ENCODE measurements at places on chromosomes 7 and 10.
A peak's percentile ranks its signal among the peaks of the same experiment; 100 is the strongest.

- no peak for DNase-seq
Measured at GRCh38 chr7:102874166-102874829, 38.5 kb upstream of the LRRC17 start.

- DNase-seq = peak; percentile 8
Measured at GRCh38 chr7:95501261-95501832, 15.6 kb downstream of the ASB4 start.

DNA sequence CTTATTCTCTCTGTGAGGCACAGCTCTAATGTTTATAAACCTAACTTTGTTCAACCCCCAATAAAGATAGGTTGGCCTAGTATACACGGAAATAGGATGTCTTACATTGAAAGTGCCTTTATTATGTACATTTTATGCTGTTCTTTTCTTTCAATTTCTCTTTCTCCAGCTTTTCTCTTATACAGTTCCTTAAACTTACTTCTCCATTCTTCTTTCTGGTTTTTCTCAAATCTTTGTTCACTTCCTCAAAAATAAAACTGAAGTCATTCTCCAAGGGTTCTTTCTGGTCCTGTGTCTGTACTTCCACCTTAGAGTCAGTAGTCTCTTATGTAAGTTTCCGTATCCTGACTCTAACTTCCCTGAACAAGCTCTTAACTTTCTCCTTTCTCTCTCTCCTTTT is 29.2 kb upstream of the NAMPT start:
- DNase-seq = no peak

DNA sequence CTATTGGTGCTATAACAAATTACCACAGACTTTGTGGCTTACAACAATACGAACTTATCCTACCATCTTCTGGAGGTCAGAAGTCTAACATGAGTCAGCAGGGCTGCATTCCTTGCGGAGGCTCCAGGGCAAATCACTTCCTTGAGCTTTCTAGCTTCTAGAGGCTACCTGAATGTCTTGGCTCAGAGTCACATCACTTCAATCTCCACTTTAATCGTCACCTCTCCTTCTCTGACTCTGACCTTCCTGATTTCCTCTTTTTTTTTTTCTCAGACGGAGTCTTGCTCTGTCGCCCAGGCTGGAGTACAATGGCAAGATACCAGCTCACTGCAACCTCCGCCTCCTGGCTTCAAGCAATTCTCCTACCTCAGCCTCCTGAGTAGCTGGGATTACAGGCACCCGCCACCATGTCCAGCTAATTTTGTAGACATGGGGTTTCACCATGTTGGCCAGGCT is 44.6 kb upstream of the ANAPC16 start:
- DNase-seq = no peak

- DNase-seq = peak; percentile 60
Measured at GRCh38 chr10:106182542-106182941, 982.0 kb downstream of the SORCS1 start.

GRCh38 chr10:74754381-74754821 is 72.0 kb upstream of the KAT6B start:
- DNase-seq = no peak

DNA sequence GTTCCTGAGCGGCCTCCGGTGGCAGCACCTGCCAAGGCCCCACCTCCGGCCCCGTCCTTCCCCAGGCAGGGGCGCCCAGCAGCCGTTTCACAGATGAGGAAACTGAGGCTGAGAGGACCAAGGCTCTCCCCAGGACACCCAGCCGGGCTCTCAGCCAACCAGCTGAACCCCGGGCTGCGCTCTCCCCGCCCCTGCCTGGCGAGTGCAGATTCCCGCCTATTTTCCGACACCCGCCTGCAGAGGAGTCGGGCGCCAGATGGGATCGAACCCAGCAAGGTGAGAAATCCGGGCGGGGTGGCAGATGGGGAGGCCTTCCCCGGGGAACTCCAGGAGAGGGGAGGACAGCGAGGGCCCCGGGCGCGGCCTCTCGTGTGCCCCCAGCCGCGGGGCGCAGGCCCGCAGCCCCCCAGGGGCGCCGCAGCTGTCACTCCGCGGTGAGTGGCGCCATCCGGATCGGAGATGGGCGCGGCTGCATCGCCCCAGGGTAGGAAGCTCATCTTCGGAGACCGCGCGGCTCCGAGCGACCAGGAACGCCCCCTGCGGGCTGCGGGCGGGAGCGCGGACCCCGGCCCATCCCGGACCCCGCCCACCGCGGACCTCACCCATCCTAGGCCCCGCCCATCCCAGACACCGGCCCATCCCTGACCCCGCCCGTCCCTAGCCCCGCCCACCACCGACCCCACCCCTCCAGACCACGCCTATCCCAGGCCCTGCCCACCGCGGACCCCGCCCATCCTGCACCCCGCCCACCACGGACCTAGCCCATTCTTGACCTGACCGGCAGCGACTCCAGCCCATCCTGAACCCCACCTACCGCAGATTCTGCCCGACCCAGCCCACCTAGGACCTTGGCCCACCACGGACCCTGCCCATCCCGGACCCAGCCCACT is 90.3 kb downstream of the MICALL2 start:
- peak; percentile 96 for DNase-seq

- no peak for DNase-seq
Measured at GRCh38 chr7:28509251-28510025, 97.1 kb downstream of the CREB5 start.

- no peak for DNase-seq
Measured at GRCh38 chr7:27116962-27117886, 13.3 kb downstream of the HOXA4 start.

DNA sequence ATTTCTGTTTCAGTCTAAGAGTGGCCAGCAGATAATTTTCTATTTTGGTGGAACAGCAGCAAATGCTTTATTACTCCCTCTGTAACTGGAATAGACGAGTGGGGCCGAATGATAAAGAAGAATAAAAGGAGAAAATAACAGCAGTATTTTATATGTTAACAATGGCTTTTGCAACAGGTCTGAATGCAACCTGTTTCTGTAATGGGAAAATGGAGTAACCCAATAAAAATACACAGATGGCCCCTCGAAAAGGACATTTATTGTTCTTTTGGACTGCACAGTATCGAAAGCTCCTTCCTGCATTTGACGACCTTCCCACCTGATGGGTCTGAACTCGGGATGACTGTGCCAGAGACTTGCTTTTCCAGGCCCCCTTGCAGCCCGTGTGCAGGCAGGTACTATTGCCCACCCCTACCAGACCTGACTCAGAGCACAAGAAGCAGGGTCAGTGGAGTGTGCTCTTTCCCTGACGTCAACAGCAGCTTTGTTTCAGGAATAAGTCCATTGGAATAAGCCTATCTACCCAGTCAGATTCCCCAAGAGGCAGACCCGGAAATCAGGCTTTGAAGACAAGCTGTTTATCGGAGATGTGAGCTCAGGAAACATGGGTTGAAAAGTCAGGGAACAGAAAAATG is 306.5 kb upstream of the NEBL start:
- DNase-seq = no peak

- no peak for DNase-seq
Measured at GRCh38 chr10:44856696-44857095, 54.4 kb upstream of the TMEM72 start.

DNA sequence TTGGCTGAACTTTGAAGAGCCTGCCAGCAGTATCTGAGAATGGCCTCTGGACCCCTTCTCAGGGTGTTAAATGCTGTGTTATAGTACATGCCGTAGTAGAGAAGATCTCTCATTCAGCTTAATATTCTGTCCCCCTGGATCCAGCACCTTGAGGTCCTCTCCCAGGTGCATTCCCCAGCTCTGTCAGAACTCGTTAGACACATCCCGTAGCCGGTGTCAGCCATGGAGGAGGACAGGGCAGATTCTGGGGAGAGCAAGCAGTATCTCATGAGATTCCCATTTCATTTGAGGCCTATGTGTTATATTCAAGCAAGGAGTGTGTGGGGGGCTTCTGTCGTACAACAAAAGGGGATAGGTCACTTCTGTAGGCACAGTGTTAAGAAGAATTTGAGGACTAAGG is 34.8 kb downstream of the NACAD start:
- DNase-seq = no peak

GRCh38 chr10:101775273-101776160 is at the start of gene FGF8:
TSS of gene FGF8 (minus strand) at chr10:101776114. CDS start at chr10:101775900, 214 bp downstream.
- peak; percentile 18 for DNase-seq

DNA sequence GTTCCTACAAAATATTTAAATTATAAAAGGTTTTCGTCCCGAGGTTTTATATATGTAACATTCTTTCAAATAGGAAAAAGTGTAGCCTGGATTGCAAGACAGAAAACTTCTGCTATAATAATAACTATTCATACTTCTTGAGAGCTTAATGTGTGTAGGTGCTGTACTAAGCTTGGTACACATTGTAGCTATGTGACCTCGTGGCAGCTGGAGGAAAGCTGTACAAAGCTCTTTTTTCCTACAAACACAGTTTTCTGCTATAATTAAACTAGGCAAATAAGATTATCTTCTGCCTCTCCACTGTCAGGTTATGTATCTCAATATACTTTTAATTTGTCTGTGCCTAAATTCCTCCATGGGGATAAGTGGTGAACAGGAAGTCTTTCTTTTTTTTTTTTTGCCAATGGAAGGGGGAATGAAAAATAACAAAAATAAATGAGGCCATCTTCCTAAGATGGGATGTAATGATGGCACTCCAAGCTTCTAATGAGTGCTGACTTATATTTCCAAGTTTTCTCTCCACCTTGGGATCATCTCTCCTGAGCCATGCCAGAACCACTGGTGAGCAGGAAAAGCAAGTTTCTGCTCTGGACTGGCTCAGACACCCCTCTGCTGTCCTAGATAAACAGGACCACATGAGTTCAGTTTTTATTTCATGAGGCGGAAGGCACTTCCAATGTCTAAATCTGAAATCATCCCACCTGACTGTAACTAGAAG is 9.9 kb downstream of the SGMS1 start:
- DNase-seq = no peak

DNA sequence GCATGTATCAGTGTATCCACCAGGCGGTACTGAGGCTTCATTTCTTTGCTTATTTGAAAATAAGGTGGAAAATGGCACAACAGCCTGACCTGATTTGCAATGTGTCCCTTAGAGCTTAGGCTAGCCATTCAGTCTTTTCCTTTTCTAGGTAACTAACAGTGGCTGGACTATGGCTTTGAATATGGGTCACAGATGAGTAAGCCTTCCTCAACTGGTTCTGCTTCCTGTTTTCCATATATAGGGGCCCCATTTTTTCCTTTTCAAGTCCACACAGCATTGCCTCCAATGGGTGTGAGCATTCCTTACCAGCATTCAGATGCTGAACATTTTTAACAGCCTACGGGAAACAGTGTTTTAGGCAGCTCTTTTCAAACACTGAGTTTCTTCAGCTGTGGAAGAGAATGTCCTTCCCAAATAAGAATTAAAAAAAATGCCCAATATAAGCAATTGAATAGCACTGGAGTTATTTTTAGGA is 3.9 kb upstream of the ITGB1 start:
- no peak for DNase-seq

DNA sequence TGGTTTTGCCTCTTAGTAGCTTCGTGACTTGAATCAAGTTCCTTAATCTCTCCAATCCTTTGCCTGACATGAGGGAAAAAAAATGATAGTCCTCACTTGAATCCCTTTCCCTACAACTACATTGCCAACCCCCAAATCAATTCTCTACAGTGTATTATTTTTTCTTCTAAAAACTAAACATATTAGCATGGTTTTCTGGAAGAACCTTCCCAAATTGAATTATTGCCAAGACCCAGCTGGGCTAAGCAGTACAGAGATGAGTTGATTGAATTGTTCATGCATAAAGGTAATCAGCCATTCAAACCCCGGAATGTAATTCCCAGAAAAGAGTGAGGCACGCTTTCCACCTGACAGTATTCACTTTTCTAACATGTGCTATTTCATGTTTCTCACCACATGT is 155.6 kb upstream of the AGR3 start:
- DNase-seq = no peak

DNA sequence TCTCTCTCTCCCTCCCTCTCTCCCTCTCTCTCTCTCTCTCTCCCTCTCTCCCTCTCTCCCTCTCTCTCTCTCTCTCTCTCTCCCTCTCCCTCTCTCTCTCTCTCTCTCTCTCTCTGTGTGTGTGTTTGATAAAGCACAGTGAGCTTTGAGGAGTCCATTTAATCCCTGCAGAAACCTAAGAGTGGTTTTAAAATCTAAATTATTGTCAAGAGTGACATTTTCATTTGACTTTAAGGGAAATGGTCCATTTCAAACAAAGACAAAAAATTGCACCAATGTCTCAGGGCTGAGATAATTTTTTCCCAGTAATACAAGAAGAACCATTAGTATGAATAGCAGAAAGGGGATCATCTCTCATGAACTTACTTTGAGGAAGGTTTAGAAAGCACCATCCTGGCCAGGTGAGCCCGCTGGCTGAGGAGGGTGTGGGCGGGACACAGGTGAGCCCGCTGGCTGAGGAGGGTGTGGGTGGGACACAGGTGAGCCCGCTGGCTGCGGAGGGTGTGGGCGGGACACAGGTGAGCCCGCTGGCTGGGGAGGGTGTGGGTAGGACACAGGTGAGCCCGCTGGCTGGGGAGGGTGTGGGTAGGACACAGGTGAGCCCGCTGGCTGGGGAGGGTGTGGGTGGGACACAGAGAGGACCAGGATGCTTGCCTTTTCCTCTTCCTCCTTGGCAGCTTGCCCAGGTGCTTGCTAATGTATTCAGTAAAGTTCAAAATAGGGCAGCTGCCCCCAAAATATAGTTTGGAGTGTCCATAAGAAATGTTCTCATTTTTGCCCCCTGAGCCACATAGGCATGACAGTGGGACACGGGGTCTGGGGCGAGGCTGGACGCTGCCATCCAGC is 125.0 kb downstream of the DNAJB6 start:
- DNase-seq = peak; percentile 59

- no peak for DNase-seq
Measured at GRCh38 chr7:79778786-79779770, 325.6 kb upstream of the MAGI2 start.

GRCh38 chr7:11591055-11591633 is 240.9 kb downstream of the THSD7A start:
- no peak for DNase-seq

- DNase-seq = no peak
Measured at GRCh38 chr7:123067814-123068213, 72.3 kb upstream of the TAS2R16 start.

DNA sequence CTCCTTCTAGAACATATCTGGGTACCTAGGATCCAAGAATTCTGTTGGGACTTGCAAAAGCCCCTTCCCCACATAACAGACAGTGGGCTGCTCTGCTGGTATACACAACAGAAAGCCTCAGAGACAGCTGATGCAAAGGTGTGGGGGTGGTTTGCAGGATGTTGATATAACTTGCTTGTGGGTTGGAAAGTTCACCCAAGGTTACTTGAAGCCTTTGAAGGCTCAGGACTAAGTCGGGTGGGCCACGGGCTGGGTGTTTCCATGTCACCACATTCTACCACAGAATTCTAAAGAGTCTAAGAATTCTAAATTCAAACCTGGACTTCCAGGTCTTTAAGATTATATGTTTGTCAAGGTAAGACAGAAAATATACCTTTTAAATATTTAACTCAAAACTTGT is 7.4 kb upstream of the NRCAM start:
- DNase-seq = no peak

DNA sequence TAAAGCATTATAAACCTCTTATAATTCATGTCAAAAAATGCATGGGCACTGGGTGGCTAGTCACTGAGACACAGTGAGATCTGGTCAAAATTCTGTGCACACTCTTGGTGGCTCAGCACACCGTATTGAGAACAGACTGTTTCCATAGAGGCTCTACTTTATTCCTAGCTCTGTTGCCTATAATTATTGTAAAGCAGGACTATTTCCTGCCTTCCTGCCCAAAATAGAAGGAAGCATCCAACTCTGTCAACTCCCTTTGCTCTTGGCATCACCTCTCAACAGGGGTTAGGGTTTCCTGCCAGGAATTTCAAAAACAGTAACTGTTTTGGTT is 45.1 kb downstream of the PTN start:
- peak; percentile 40 for DNase-seq
